Stimulated activated CD8-positive, alpha-beta memory T cell treated with anti-CD3 and anti-CD28 coated beads, Interleukin-15, amount 100 ng/mL, for 24 hours (primary cell): ENCODE measurements at places on chromosomes 2 and 18.

GRCh38 chr2:232269867-232270266 lies 108.7 kb upstream of the ALPP start:
- no peak for DNase-seq

DNA sequence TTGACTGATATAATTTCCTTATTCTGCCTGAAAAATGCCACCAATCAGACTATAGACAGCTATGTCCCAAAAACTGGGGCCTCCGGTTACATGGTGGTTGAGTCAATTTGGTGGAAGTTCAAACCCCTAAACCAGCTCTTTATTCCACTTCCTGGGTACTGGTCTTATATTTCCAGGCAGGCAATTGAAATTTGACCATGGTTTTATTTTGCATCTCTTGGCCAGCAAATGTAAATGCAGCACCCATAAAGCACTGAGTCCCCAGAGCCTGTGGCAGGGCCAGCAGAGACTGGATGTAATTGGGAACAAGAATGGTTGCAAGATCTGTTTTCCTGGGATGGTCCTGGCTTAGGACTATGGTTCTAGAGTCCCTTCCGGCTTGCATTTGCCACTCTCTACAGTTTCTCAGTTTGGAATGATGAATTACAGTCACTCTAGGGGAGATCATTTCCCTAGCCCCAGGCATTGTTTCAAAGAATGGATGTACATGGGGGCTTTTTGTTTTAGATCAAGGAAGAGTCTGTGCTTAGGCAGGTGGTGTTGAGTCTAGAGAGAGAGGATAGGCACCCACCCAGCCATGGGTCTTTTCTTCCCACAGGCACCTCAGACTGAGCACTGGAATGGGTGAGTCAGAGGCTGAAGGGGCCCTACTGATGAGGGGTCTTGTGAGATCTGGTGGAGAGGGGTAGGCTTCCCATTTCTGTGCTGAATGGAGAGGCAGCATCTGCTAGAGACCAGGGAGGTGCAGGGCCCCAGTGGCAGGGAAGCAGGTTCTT lies 108.4 kb upstream of the CDC42EP3 start:
- no peak for DNase-seq

DNA sequence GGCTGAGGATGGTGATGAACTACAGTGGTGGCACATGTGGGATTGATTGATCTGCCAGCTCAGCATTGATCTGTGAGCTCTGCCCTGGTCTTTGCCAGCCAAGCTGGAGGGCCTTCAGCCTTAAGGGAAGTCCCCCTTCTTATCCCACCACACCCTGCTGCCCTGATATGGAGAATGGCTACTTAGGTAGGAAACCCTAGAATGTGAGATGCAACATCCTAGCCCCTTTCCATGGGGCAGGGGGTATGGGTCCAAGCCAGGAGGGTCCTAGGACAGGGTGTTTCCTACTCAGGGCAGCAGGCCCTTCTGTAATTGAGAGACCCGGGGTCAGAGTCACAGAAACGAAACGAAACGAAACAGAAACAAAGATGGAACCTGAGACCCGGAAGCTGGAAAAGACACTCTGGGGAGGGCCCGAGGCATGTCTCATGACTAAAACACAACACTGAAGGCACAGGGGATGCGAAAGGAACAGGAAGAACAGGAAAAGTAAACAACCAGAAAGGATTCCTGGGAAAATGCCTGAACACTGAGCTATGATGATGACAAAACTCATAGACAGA lies 16.9 kb upstream of the SULT1C2 start:
- no peak for DNase-seq

GRCh38 chr2:223247136-223247535 lies 195.1 kb downstream of the KCNE4 start:
- DNase-seq: no peak

- DNase-seq: no peak
These were observed 110.7 kb downstream of the ZEB2 start for GRCh38 chr2:144409241-144409640.
